ENCODE measurements at places on chromosomes 2 and 18.

DNA sequence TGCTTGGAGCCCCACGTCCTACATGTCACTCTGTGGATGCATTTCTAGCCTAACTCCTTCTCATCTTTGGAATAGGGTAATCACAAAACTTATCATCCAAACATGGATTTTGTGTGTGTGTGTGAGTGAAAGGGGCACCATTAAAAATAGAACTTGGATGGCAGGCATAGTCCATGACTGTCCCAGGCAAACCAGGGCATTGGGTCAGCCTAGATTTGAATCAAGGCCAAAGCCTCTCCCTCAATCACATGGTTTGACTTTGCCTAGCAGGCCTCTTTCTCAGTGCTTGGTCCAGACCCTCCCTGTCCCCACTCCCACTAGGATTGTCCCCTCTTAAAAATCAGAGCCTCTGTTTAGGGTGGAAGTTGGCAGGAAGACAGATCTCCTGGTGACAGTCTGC is 67.4 kb upstream of the BCL2L11 start:
- no peak for DNase-seq

DNA sequence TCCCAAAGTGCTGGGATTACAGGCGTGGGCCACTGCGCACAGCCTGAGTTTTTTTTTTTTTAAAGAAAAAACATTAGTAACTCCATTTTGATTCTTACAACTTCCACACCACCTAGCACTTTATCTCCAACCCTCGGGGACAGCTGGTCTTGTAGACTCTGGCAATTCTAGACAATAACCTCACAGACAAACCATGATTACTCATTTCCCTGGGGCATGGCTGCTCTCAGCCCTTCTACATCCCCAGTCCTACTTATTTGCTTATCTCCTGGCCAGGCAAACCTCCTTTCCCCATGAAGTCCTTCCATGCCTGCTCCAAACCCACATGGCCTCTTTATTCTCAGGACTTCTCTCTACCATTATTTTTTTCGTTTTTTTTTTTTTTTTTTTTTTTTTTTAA is 91.1 kb downstream of the ACTR3 start:
- DNase-seq: no peak

GRCh38 chr2:218396688-218397462 is 2.8 kb upstream of the CTDSP1 start:
- peak; percentile 85 for DNase-seq

GRCh38 chr2:222270396-222270795 is 28.4 kb downstream of the PAX3 start:
- DNase-seq: no peak

DNA sequence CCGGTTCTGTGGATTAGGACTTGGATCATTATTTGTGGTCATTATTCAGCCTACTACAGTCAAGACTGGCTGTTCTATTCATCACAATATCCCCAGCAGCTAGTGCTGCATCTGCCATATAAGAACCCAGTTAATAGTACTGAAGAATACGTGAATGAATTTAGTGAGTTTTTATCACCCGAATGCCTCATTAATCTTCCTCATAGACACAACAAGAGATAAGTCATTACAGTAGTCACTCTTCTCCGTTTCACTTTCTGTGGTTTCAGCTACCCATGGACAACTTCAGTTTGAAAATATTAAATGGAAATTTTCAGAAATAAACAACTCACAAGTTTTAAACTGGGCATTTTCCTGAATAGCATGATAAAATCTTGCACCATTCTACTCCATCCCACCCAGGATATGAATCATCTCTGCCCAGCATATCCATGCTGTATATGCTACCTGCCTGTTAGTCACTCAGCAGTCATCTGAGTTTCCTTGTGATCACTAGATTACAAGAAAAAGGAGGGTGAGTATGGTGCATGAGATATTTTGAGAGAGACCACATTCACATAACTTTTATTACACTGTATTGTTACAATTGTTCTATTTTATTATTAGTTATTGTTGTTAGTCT is 363.7 kb upstream of the CHAC2 start:
- DNase-seq: no peak

Data from stimulated activated effector memory CD8-positive, alpha-beta T cell treated with anti-CD3 and anti-CD28 coated beads, Interleukin-12 subunit alpha, Interleukin-12 subunit beta, amount 100 ng/mL, for 72 hours (primary cell).